ENCODE measurements at places on chromosomes 7 and 10.

- no peak for DNase-seq
These were observed 43.4 kb upstream of the POM121L12 start for GRCh38 chr7:52992001-52992400.

- DNase-seq = no peak
These were observed 5.3 kb downstream of the SH3PXD2A start for GRCh38 chr10:103849880-103850571.

DNA sequence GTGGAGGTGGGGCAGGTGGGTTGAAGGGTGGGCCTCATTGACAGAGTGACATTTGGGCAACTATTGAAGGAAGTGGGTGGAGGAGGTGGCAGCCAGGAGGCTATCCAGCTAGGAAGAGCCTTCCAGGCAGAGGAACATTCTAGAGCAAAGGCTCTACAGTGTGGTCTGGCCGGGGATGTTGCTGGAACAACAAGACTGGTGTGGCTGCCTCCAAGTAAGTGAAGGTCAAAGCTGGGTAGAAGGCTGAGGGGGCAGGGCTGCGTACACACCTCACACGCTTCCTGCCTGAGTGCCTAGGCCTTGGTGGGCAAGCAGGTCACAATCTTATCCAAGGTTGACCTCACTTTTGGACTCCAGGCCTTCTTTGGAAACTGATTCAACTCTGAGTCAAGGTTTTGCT lies 6.6 kb downstream of the CPA1 start:
- DNase-seq = no peak

GRCh38 chr7:22607180-22607579 lies 107.2 kb upstream of the STEAP1B start:
- no peak for DNase-seq

GRCh38 chr7:116417593-116418345 lies 81.8 kb upstream of the CAV2 start:
- DNase-seq = no peak

GRCh38 chr10:114477285-114477684 lies 73.0 kb upstream of the AFAP1L2 start:
- no peak for DNase-seq

- DNase-seq = no peak
These were observed 12.4 kb downstream of the PAPOLB start for GRCh38 chr7:4849390-4849789.
